ENCODE measurements at places on chromosomes 16 and 17.

DNA sequence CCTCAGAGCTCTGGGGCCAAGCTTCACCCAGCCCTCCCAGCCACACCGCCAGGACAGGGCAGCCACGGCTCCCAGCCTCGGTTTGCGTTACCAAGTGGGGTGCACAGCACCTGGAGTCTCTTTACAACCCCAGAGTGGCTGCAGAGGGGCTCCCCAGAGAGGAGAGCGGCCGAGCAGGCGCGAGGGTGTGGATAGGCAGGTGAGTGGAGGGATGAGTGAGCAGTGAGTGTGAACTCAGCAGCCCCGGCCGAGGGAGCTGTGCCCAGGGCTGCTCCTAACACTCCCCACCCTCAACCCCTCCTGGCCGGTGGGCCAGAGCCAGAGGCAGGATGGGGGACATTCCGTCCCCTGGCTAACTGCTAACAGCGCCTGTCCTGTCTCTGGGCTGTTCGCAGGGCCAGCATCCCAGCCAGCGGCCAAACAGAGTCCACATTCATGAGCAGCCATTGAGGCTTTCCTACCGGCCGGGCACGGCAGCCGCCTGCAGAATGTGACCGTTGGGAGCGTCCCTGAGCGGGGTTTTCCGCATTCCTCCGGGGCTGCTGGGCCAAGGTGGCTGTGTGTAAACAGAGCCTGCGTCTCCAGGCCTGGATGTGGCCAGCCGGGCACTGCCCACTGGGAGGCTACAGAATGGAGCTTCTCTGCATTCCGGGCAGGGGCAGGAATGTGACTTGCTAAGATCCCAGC, 5.3 kb downstream of the ZNF469 start:
- H3K4me3 ChIP-seq: no peak overlapping the region
- H3K27ac ChIP-seq: no peak overlapping the region
- H3K4me1 ChIP-seq: peaks cover 4% of the 10 kb centered on the region
- DNase-seq: no peak
- H3K36me3 ChIP-seq: no peaks in the 10 kb centered on the region

DNA sequence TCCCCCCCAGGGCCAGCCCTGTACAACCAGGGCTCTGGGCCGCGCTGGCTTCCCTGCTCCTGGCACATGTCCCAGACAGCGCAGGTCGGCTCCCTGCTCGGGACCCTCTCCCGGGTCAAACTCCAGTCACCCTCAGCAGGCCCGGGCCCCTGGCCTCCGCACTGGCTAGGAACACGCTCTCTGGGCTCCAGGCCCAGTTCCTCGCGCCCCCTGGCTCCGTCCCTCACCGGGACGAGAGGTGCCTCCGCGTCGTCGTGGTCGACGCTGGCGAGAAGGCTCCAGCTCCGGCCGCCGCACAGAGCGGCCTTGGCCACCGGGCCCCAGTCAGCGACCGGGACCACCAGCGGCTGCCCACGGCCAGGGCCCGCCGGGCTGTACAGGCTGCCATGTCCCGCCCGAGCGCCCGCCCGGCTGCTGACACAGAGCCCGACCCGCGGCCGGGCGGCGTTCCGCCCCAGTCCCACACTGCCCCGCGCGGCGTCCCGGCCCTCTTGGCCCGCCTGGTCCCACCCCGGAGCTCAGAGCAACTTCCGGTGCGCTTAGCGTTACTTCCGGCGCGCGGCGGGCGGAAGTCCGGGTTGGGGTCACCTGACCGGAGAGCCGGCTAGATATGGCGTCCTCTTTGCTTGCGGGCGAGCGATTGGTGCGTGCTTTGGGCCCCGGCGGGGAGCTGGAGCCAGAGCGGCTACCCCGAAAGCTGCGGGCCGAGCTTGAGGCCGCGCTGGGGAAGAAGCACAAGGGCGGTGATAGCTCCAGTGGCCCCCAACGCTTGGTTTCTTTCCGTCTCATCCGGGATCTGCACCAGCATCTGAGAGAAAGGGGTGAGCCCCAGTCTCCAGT, at the start of gene POLDIP2:
Gene POLDIP2, minus strand, starts transcription at position 467 of the 840 bp plus-strand sequence. Its CDS starts 79 bp downstream, at position 388.
- peak; percentile 97 for DNase-seq
- peak within 1 kb of the TSS; percentile 95 for H3K4me3 ChIP-seq
- peaks cover 43% of the 10 kb centered on the region for H3K36me3 ChIP-seq

- no peak for DNase-seq
- H3K36me3 ChIP-seq: no peaks in the 10 kb centered on the region
- H3K4me1 ChIP-seq: peaks cover 5% of the 10 kb centered on the region
- H3K27me3 ChIP-seq: no peaks in the 10 kb centered on the region
- H3K4me3 ChIP-seq: no peak overlapping the region
- H3K27ac ChIP-seq: no peak overlapping the region
Measured at GRCh38 chr16:84541999-84542817, 37.7 kb upstream of the MEAK7 start.

DNA sequence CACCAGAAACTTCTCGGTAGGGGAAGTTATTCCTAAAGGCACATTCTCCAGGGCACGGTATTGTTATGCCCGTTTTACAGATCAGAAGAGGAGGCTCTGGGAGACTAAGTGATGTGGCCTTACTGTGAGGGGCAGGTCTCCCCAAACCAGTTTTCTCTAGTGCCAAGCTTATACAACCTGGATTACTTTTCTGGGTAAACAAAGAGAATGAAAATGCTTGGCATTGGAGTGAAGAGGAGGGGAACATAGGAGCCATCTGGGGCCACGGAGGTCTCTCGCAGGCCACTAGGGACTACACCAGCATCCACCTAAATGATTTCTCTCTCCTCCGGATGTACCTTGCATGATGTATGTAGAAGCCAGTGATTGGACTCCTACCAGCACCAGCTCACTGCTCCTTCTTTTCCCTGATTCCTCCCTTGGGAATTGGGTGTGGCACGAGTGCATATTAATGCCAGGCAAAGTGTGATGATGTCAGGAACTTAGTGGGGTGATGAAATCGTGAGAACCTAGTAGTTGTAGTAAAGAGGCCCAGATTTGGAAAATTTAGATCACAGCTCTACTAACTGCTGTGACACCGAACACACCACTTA, 674 bp downstream of the TOM1L1 start:
- H3K36me3 ChIP-seq: no peaks in the 10 kb centered on the region
- H3K27me3 ChIP-seq: peaks cover 3% of the 10 kb centered on the region
- no peak overlapping the region for H3K4me3 ChIP-seq
- no peak overlapping the region for H3K27ac ChIP-seq
- peaks cover 8% of the 10 kb centered on the region for H3K4me1 ChIP-seq

GRCh38 chr17:78163881-78164747, 4.3 kb upstream of the SYNGR2 start:
- H3K27me3 ChIP-seq: no peaks in the 10 kb centered on the region
- no peak overlapping the region for H3K27ac ChIP-seq
- no peak for DNase-seq
- no peak overlapping the region for H3K4me3 ChIP-seq
- peaks cover 9% of the 10 kb centered on the region for H3K4me1 ChIP-seq
- no peaks in the 10 kb centered on the region for H3K36me3 ChIP-seq

DNA sequence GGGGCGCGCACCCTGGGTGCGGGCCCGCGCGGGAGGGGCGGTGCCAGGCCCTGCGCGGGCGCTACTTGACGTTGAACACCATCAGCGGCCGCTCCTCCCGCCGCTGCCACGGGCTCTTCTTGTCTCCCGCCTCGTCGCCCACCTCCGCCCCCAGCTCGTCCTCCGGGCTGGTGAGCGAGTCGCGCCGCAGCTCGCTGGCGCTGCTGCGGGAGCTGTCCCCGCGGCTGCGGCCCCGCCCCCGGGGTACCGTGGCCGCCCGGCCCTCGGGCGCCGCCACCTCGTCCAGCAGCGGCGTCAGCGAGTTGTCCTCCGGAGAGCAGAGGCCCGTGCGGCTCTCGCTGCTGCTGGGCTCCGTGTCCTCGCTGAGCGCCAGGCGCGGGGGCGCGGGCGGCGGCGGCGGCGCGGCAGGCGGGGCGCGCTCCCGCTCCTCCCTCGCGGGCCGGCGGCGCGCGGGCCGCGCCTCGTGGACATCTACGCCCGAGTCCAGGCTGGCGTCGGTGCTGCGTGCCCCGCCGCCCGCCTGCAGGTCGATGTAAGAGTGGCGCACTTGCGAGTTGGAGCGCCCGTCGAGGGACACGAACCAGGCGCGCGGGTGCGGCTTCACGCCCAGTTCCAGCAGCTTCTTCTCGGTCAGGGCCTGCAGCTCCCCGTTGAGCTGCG, 8.7 kb downstream of the GRN start:
- no peak overlapping the region for H3K27ac ChIP-seq
- H3K36me3 ChIP-seq: no peaks in the 10 kb centered on the region
- H3K4me1 ChIP-seq: peaks cover 7% of the 10 kb centered on the region
- no peak for DNase-seq
- no peaks in the 10 kb centered on the region for H3K27me3 ChIP-seq
